ENCODE measurements at places on chromosomes 16 and 17. TPM values are rescaled to one million over a fixed set of nuclear protein-coding genes. Genes with fewer than 3 reads are reported as not detected.

The CDYL2 gene
- total RNA-seq = 5.5 TPM

The TAC4 gene
- total RNA-seq = not detected

The HP gene
- total RNA-seq = 1.2 TPM

The MSL1 gene
- total RNA-seq = 49.0 TPM

The LLGL2 gene
- 2.7 TPM for total RNA-seq

The CCL8 gene
- total RNA-seq = not detected

The CDH16 gene
- total RNA-seq = 0.14 TPM

The FBRS gene
- total RNA-seq = 28.3 TPM

The CCL15 gene
- 0.21 TPM for total RNA-seq

The CHST4 gene
- 0.25 TPM for total RNA-seq

The PRR35 gene
- total RNA-seq = not detected

The SULT1A2 gene
- total RNA-seq = 0.46 TPM

The ZACN gene
- 34.2 TPM for total RNA-seq

The GPR139 gene
- total RNA-seq = 2.2 TPM

The CACNG4 gene
- 37.9 TPM for total RNA-seq

The PRAC2 gene
- not detected for total RNA-seq

The SBK1 gene
- total RNA-seq = 14.5 TPM

The TPSD1 gene
- 0.14 TPM for total RNA-seq

The MFAP4 gene
- 6.6 TPM for total RNA-seq

The HSD17B2 gene
- 0.71 TPM for total RNA-seq

The NGFR gene
- 122 TPM for total RNA-seq

The EFCAB5 gene
- 0.27 TPM for total RNA-seq

The GPRC5B gene
- total RNA-seq = 33.9 TPM

The VMO1 gene
- total RNA-seq = 1.9 TPM

The SMURF2 gene
- 17.5 TPM for total RNA-seq

The NTN1 gene
- 12.7 TPM for total RNA-seq

The SLC5A10 gene
- total RNA-seq = 0.31 TPM

The STX4 gene
- total RNA-seq = 23.4 TPM

The PSMD11 gene
- 68.3 TPM for total RNA-seq

The DNAH9 gene
- 5.1 TPM for total RNA-seq

The ATP1B2 gene
- total RNA-seq = 3.6 TPM

The KRTAP3-2 gene
- not detected for total RNA-seq

The YPEL2 gene
- 4.2 TPM for total RNA-seq

The IGF2BP1 gene
- total RNA-seq = 36.7 TPM
